ENCODE measurements at places on chromosomes 11 and 22. TPM values are rescaled to one million over a fixed set of nuclear protein-coding genes. Genes with fewer than 3 reads are reported as not detected.

Gene C22orf15
- total RNA-seq, result 0.96 TPM

Gene GLYAT
- total RNA-seq, result not detected

Gene SLC43A1
- total RNA-seq, result 12.8 TPM

- DNase-seq, result no peak
- no peaks in the 10 kb centered on the region for H3K27me3 ChIP-seq
- no peaks in the 10 kb centered on the region for H3K4me1 ChIP-seq
- H3K27ac ChIP-seq, result no peak overlapping the region
Observed at GRCh38 chr11:1425006-1425405, 35.3 kb downstream of the BRSK2 start.

DNA sequence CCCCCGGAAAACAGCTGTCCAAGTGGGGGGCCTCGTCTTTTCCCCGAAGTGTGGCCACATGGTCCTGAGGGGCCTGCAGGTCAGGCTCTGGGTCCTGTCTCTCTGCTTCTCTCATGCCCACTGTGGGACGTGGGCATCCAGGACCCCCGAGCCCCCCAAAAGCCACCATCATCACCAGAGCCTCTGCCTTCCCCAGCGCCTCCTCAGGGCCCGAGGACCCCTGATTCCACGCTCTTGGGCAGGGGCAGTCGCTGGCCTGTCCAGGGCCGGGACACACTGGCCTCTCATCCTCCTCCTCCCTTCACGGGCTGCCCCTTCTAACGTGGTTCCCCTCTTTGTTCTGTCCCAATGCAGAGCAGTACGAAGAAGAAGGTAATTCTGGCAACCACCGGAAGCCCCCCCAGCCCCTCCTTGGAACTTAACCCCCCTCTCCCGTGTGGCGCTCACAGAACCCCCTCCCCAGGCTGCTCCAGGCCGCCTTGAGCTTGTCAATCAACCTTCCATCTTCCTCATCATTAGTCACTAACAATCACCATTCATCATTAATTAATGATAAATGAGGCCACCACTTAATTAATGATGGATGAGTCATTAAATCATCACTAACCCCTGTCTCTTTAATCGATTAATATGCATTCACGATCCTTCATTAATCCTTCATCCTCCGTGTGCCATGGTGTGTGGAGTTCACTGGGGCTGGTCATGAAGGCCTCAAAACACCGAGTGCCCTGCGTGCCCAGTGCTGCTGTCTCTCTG, 3.9 kb downstream of the TNNT3 start:
- no peak for DNase-seq
- no peaks in the 10 kb centered on the region for H3K27me3 ChIP-seq
- H3K36me3 ChIP-seq, result no peaks in the 10 kb centered on the region
- no peak overlapping the region for H3K27ac ChIP-seq

DNA sequence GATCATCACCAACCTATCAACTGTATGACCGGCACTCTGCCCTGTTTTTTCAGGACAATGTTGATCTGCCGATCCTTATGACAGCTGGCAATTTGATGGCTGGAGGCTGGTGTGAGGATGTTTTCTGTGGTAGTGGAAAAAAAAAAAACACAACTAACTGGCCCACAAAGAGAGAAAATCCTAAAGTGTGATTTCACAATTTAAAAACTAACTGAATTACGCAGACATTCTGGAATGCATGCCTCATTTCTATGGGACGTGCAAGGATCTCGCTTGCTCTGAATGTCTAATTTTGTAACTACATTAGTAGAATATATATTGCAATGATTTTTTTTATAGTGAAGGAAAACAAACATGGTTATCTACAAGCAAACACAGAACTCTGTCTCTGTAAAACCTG, 590.5 kb downstream of the ETS1 start:
- DNase-seq, result no peak
- peaks cover 10% of the 10 kb centered on the region for H3K27me3 ChIP-seq
- H3K4me3 ChIP-seq, result no peak overlapping the region
- no peak overlapping the region for H3K27ac ChIP-seq

DNA sequence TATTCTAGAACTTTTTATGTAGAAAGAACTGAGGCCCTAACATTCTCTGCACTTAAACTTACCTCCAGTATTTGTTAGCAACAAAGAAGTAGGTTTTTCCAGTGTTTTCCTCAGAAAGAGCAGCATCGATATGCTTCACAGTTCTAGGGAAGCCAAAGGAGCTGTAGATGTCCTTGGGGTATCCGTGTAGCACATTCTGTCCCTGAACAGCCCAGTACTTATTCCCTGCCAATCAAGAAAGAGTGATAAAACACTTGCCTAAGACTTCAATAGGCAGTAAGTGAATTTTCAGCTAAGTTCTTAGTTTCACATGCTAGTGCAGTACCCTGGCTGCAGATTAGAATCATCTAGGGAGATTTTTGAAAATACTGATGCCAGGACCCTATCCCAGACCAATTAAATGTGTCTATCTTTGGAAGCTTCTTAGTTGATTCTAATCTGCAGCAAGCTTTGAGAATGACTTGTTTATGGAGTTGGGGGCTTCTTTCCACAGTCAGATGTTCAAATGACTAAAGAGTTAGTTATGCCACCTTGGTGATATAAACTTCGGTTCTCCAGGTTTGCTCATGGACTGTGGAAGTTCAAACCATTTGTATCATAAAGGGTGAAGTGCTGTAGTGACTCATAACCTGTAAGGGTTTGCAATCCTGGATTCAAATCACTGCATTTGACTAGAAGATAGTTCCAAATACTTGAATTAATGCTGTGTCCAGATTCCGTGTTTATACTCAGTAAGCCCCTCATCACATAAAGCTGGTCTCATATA, 6.5 kb downstream of the MMP1 start:
- no peaks in the 10 kb centered on the region for H3K36me3 ChIP-seq
- H3K27ac ChIP-seq, result no peak overlapping the region
- no peaks in the 10 kb centered on the region for H3K27me3 ChIP-seq
- no peaks in the 10 kb centered on the region for H3K4me1 ChIP-seq
- H3K4me3 ChIP-seq, result no peak overlapping the region

DNA sequence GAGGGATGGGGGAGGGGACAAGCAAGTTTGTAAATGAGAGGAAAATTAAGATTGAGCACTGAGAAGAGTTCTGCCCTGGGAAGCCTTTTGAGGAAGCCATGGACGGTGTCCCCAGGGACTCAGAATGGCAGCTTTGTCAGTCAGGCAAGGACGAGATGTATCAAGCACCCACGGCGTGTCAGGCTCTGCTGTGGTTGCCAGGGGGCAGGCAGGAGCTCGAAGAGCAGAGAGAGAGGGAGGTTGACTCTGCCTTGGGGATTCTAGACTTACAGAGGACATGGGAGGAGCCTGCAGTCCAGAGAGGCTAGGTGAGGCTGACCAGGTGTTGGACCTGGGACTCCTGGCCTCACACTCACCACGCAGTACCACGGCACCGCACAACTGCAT, 29.1 kb upstream of the SYT7 start:
- no peaks in the 10 kb centered on the region for H3K27me3 ChIP-seq
- no peaks in the 10 kb centered on the region for H3K4me1 ChIP-seq
- DNase-seq, result no peak
- H3K36me3 ChIP-seq, result no peaks in the 10 kb centered on the region
